ENCODE measurements at places on chromosomes 3 and 15.

DNA sequence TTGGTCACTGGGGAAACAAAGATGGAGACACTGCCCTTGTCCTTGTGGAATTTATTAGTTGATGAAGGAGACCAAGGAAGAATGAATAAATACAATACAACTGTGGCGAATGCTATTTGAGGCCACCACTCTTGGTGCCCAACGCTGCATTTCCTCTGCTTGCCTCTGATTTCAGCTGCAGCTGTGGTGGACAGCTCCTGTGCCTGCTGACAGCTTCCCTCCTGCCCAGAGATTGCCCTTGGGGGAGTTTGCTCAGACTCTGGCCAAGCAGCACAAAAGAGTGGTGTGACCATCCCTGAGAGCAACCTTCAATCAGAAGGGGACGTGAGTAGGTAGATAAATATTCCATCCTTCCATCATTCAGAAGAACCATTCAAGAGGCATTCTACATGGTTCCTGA lies 64.6 kb upstream of the FHIT start:
- DNase-seq = no peak

GRCh38 chr3:117748131-117748530 lies 1038.6 kb downstream of the TUSC7 start:
- no peak for DNase-seq

- peak; percentile 71 for DNase-seq
Observed at GRCh38 chr3:13518516-13518953, 30.4 kb upstream of the FBLN2 start.

DNA sequence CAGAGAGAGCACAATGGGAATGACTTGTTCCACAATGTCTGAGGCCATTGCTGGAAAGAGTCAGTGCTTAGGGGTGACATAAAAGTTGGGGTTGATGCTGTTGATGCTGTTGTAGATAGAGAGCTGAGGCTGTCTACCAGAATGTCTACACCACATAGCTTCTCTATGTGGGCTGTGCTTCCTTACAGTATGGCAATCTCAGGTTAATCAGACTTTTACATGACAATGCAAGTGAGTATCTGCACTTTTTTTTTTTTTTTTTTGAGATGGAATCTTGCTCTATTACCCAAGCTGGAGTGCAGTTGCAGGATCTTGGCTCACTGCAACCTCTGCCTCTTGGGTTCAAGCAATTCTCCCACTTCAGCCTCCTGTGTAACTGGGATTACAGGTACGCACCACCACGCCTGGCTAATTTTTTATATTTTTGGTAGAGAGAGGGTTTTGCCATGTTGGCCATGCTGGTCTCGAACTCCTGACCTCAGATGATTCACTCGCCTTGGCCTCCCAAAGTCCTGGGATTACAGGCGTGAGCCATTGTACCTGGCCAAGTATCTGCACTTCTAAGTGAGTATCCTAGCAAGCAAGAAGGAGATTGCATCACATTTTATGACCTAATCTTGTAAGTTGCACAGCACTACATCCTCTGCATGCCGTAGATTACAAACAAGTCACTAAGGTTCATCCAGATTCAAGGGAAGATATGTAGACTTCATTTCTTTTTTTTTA lies 28.7 kb downstream of the DLEC1 start:
- no peak for DNase-seq

DNA sequence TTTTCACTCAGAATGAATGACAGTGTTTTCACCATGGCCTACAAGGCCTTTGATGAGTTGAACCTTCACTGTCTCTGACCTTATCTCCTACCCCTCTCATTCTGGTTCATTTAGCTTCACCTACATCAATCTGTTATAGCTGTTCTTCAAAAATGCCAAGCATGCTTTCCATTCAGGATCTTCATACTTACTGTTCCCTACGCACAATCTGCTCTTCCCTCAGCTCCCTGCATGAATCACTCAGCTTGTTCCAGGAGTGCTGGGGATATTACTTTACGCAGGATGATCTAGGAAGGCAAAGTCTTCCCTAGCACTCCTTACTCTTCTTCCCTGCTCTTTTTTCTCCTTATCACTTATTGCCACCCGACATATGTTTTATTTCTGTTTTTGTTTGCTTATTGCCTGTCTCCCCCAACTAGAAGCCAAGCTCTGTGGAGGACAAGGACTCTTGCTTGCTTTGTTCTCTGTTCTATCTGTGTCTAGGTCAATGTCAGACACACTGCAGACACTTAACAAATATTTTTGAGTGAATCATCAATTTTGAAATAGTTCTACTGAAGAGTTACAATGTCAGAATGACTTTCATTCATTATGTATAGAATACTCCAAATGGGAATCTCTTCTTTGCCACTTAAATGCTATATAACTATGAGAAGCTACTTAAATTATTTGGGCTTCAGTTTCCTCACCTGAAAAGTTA lies 238.3 kb upstream of the FEZF2 start:
- DNase-seq = no peak

- DNase-seq = no peak
Observed at GRCh38 chr15:83844742-83845141, 190.8 kb downstream of the ADAMTSL3 start.

DNA sequence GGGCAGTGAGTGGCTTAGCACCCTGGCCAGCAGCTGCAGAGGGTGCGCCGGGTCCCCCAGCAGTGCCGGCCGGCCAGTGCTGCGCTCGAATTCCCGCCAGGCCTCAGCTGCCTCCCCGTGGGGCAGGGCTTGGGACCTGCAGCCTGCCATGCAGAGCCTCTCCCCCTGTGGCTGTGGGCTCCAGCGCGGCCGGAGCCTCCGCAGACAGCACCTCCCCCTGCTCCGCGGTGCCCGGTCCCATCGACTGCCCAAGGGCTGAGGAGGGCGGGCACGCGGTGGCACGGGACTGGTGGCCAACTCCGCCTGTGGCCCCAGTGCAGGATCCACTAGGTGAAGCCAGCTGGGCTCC lies 386.3 kb downstream of the CNTN4 start:
- DNase-seq = no peak

DNA sequence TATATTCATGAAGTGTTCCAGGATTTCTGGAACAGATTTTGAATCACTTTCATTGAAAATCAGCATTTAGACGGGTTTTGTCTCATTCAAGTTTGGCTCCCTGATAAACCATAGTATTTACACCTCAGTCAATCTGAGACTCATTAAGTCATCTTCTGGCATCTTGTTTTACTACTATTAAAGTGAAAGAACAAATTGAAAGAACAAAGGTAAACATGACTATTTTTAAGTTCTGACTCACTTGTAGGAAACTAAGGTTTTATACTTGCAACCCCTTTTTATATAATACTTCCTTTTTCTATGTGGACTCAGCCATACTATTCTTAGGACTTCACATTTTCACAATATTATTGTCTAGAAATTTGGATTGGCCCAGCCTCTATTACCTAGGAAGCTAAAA lies 854.4 kb downstream of the SQOR start:
- DNase-seq = no peak

DNA sequence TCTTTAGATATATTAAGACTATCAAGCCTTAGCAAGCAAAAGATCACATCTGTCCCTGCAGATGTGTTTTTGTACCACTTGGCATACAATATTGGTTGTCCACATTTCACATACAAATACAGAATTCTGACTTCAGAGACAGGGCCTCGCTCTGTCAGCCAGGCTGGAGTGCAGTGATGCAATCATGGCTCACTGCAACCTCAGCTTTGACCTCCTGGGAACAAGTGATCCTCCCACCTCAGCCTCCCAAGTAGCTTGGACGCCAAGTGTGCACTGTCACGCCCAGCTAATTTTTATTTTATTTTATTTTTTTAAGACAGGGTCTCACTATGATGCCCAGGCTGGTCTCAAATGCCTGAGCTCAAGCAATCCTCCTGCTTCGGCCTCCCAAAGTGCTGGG lies 53.0 kb upstream of the ACTL6A start:
- no peak for DNase-seq

GRCh38 chr3:10775828-10776227 lies 40.2 kb upstream of the SLC6A11 start:
- no peak for DNase-seq

DNA sequence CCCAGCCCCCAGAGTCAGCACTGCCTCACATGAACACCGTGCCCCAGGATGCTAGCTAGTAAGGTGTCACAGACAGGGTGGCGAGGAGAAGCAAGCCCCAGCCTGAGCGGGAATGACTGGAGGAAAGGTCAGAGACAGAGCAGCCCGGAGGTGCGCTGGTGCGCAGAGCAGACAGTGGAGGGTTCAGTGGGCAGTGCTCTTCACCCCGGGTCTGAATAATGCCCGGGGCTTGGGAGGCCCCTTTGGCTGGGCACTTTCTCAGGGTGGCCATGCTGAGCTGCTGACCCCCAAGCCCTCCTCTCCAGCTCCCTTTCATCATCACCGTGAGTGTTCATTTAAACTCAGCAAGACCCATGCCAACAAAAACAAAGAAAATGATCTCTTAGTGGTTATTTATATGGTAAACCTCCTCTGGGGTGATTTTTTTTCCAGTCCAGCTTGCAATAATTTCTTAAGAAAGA lies 110.8 kb downstream of the VGLL4 start:
- DNase-seq = no peak

- no peak for DNase-seq
Observed at GRCh38 chr3:98612996-98613517, 19.6 kb upstream of the CPOX start.

- no peak for DNase-seq
Observed at GRCh38 chr3:67486883-67487282, 167.5 kb downstream of the SUCLG2 start.

- DNase-seq = no peak
Observed at GRCh38 chr3:123540285-123540684, 44.6 kb downstream of the HACD2 start.

DNA sequence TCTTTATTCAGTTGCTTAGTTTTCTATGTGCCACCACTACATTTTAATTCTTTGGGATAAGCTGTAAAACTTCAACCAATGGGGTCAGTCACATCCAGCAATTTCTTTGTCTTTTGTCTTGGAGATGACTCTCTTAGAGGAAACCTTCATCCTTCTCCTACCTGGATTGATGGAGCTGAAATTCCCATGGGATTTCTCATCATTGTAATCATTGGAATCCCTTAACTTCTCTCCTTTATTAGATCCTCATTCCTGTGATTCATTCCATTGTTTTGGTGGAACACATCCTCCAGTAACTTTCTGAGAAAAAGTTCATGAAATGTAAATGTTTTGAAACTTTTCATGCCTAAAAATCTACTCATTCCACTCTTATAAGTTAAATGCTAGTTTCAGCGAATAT lies 9.6 kb upstream of the PLOD2 start:
- no peak for DNase-seq

DNA sequence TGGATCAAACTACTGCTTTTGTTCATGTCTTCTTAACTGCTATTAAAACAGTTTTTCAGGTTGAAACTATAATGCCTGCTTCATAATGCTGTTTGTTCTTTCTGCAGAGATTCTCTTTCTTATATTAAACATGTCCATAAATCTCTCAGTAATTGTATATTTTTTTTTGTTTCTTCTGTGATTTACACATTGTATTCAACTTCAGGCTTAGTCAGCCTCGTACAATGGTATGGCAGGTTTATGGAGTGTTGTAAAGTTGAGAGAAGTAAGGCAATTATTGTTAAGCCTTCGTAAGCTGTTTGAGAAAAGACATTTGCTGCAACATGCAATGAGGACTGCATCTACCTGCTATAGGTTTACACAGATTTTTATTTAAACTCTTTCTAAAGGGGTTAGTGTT lies 977.1 kb downstream of the DIPK2A start:
- no peak for DNase-seq

DNA sequence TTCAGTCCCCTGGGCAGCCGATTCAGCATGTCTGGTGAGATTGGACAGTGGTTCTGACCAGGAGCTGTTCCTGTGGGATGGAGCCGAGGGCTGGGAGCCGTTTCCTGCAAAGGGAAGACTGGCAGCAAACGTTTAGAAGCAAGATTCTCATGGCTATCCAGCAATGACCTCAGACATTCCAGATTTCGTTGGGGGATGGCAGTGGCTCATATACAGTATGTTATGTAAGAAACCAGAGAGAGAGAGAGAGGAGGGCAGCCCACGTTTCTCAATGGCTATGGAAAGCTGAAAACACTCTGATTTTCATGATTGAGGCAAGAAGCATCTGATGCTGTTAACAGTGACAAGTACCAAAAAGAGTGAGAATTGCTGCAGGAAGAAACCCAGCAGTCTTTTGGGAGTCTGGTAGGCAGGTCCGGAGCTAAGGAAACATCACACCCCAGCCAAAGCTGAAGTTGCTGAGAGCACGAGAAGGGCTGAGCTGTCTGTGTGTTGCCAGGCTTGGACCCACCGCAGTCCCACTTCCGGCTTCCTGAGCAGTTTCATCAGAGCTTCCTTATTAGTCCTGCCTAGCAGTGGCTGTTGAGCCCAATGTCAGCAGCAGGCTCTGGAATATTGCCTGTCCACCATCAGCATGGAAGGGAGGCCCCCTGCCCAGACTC lies 25.6 kb upstream of the VPS8 start:
- no peak for DNase-seq

- peak; percentile 62 for DNase-seq
Observed at GRCh38 chr3:32143849-32144757, 37.7 kb downstream of the GPD1L start.

- DNase-seq = no peak
Observed at GRCh38 chr3:159987291-159987711, 1.3 kb upstream of the IL12A start.

DNA sequence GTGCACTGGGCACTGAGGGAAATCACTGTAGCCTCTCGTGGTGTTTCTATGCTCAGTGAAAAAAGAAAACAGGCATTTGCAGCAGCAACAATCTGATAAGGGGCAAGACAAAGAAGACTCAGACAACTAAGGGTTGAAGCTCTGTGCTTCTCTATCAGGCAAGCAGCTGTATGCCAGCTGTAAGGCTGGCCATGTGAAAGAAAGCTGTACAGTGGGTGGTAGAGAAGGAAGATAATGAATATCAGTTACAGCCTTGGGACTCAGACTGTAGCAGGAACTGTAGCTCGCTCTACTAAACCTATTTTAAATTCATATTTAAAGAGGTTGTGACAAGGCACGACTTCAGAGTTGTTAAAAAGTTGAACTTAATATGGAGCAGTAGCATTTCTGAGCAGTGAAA lies 76.3 kb downstream of the VGLL3 start:
- DNase-seq = no peak

DNA sequence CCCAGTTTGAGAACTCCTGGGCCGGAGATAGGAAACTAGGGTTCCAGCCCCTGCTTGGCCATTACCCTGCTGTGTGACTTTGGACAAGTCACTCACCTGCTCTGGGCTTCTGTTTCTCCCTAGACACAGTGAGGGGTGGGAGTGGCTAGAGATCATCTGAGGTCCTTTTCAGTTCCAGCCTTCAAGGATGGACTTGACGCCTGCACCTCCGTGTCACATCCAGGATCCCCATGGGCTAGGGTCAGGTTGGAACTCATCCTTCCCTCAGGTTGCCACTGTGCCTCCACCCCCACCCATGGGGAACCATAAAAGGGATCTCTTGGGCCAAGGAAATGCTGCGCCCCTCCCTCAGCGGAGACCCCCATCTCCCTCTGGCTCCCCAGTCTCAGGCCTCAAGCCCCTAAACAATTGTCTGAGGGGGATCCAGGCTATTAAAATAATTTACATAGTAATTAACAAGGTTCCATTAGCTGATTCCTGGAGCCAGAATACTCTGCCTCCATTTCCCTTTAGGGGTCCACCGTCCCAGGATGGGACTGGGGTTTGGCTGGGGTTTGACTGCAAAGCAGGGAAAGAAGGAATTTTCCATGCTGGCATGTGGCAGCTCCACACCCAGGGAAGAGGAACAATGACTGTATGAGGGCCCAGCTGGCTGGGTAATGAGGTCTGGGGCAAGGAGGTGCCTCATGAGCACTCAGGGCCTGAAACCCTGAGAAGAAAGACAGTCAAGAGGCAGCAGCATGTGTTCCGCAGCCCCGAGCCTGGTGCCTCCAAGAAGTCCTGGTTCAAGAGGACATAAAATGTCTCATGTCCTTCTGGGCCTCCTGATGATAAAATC lies 177.7 kb downstream of the SMAD6 start:
- DNase-seq = no peak

Measured in frontal cortex (tissue), 4 donors.